T-helper 22 cell (primary cell): ENCODE measurements at places on chromosomes 7 and 10.

- DNase-seq = no peak
Observed at GRCh38 chr7:36204929-36205635, 52.0 kb downstream of the EEPD1 start.

DNA sequence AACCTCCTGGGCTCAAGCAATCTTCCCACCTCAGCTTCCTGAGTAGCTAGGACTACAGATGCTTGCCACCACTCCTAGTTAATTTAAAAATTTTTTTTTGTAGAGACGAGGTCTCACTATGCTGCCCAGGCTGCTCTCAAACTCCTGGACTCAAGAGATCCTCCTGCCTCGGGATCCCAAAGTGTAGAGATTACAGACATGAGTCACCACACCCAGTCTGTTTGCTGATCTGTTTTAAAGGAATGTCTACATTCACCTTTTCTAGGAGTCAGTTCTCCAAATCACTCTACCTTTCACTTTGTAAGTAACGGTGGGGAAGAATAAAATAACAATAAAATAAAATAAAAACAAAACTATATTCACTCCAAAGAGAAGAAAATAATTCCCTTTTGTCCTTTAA lies 86.6 kb upstream of the AGBL3 start:
- DNase-seq = no peak

GRCh38 chr10:121435099-121435875 lies 163.0 kb downstream of the FGFR2 start:
- DNase-seq = no peak

DNA sequence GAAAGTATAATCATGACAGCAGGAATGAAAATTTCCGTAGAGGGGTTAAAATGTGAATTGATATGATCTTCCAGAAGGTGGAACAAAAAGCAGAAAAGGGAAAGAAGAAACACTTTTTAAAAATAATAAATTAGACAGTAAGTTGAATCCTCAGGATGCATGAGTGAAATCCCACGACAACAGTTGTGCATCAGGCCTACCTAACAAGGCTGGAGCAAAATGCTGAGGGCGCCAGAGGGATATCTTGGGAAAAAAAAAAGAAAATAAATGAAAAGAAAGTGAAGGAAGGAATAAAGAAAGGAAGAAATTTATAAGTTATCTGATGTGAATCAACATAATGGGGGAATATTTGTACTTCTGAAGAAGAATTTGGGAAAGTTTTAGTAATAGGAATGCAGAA lies 13.0 kb upstream of the HUS1 start:
- DNase-seq = no peak

GRCh38 chr10:32104622-32105509 lies 48.6 kb upstream of the KIF5B start:
- DNase-seq = no peak

GRCh38 chr10:76230921-76231285 lies 799.5 kb downstream of the LRMDA start:
- no peak for DNase-seq

- DNase-seq = no peak
Observed at GRCh38 chr10:127195041-127195506, 1.3 kb downstream of the INSYN2A start.

DNA sequence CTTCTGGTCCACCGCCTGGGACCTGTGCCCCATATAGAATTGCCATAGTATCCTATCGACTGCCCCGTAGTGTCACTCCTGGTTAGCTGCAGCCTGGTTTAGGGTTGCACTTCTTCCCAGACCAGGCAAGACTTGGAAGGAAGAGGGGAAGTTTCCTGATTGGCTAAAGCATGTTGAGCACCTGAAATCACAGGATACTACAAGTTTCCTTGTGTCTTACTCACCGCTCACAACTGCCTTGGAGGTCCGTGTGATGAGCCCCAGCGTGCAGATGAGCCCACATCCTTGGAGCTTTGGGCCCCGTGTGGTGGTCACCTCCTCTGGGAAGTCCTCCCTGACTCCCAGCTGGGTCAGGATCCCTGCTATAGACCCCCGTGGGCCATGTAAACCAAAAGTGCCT lies 73.9 kb upstream of the GTF2I start:
- no peak for DNase-seq

GRCh38 chr7:7324698-7325097 lies 142.4 kb downstream of the C1GALT1 start:
- DNase-seq = no peak
